ENCODE measurements at places on chromosomes 2 and 18.
A peak's percentile ranks its signal among the peaks of the same experiment; 100 is the strongest.

DNA sequence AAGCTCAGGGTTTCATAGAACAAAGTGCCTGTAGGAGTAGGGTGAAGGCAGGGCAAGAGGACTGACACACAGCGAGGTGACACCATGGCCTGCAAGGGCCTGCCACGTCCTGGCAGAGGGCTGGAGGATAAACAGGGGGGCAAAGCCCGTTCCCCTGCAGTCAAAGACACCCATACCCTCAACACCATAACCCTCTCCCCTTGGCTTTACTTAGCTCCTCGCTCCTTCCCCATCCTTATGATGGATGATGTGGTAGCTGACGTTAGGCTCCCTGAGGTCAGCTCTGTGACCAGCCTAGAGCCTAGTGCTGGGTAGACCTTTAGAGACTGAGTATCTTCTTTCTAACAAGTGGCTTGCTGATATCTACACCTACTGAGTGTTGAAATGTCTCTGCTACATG is 683.3 kb upstream of the HS6ST1 start:
- no peak for DNase-seq

- DNase-seq: no peak
Observed at GRCh38 chr2:218821605-218822211, 9.9 kb downstream of the PRKAG3 start.

- peak; percentile 9 for DNase-seq
Observed at GRCh38 chr2:188050726-188051125, 240.9 kb upstream of the GULP1 start.

DNA sequence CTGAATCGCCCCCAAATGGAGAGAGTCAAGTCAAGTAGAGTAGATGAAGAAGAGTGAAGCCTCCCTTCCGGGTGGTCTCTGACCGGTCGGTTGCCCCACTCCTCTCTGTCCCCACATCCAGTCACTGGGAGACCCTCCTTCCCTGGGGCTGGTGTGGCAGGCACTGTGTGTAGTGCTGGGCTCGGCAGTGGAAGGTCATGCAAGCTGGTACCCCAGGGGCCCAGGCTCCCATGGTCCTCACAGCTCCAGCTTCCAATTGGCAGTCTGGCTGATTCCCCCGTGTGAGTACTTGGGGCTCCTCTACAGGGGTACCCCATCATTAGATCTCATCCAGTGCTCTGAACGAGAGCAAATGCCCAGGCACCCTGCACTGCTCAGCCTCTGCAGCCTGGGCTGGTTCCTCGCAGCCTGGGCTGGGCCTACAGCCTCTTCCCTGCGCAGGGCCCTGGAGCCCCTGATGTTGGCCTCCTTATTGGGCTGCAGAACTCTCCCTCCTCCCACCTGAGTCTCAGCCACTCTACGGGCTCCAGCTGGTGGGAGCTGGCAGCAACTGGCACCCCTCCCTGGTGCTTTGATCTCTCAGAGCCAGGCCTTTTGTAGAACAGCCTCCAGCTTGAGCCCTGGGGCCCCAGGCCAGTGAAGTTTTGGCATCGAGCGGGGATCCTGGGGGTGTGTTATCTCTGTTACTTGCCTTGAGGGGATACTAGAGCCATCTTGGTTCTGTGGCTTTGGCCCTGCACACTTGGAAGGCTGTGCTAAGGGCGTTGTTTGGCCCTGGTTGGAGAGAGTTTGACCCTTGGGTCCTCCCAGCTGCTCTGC is 187.8 kb upstream of the HDAC4 start:
- no peak for DNase-seq

DNA sequence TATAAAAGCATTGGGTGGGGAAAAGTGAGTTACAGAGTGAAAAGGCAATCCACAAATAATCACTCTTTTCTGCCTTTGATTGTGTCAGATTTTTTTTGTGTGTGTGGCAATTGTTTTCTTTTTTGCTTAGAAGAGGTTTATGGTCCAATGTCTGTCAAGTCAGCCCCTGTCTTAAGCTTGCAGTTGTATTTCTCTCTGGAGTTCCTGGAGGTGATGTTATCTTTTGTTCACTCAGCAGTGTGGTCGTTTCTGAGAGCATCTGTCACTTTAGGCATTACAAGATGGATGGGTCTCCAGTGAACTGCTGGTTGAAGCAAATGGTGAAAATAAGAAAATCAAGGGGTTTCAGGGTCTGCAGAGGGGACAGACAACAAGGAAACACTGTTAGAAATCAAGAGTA is 121.3 kb downstream of the GREB1L start:
- no peak for DNase-seq

GRCh38 chr2:71589763-71590162 is 136.4 kb downstream of the DYSF start:
- DNase-seq: no peak

DNA sequence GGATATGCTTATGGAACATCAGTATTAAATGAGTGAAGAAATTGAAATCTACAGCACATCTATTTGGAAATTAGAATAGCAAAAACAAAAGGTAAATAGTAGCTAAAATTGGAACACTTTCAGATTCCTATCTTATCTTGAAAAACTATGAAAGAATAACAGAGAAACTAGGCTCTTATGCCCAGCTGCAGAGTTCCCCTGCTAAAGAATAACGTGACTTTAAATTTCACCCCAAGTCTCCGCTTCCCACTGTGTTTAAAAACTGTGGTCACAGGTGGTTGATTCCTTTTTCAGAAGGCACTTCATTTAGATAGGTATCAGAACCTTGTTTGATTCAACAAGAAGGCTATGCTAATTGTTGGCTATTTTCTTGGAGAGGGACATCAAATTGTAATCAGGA is 30.1 kb downstream of the ARHGAP28 start:
- no peak for DNase-seq

DNA sequence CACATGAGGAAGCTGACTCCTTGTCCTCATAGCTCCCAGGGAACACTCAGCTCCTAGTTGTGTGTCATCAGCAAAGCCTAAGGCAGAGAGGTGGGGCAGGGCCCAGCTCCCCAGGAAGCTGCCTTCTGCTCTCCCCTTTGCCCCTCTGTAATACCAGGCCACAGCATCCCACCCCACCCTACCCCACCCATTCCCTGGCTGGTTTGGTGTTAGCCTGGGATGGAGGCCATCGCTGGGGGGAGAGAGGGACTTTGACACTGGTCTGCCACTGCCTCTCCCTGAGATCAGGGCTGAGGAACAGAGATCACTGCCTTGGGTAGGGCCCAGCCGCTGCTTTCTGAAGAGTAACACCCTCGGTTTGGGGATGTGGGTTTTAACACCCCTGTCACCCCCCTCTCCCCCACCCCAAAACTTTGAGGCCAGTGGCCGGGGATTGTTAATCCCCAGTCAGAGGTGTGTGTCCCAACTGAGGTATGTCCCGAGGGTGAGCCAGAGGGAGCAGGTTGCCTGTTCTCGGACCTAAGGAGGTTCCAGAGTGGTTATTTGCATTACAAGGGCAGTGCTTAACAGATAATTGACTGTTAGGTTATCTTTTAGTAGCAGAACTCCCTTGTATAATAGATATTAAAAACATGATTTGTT is 41.4 kb downstream of the TET3 start:
- DNase-seq: no peak

- DNase-seq: no peak
Observed at GRCh38 chr2:105390454-105390853, 8.4 kb downstream of the FHL2 start.

GRCh38 chr18:22912835-22913234 is 20.3 kb upstream of the RBBP8 start:
- DNase-seq: no peak

DNA sequence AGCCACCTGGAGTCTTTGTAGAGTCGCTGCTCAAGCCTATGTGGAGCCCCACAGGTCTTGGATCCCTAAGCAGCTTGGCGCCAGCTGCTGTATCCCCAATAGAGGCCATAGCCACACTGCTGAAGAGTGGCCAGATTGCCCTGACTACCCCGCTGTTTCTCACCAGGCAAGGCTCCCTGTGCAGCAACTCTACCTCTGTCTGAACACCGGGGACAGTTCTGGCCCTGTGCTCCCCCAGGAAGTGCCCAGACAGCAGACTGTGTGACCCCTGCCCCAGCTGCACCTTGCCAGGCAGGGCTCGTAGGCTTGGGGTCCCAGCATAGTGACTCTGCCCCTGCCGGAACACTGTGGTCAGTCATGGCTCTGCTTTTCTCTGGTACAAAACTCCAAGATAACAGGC is 53.5 kb upstream of the GALNT13 start:
- no peak for DNase-seq

DNA sequence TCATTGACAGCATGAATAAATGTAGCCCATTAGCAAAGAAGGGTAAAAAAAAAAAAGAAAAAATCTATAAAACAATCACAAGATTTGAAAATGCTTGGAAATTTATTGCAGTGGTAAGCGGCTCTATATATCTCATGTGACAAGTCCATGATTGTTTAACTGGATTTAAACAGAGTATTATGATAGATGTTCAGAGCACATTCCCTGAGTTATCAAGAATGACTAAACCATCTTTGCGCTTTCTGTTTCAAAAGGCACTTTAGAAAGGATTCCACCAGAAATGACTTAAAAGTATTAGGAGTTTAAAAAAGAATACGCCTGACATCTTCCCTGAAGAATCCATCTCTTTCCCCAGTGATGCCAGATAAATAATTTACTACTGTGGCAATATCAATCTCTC is 409.5 kb upstream of the UBE2E3 start:
- DNase-seq: no peak

- DNase-seq: no peak
Observed at GRCh38 chr2:134124047-134124753, 129.7 kb upstream of the MGAT5 start.

DNA sequence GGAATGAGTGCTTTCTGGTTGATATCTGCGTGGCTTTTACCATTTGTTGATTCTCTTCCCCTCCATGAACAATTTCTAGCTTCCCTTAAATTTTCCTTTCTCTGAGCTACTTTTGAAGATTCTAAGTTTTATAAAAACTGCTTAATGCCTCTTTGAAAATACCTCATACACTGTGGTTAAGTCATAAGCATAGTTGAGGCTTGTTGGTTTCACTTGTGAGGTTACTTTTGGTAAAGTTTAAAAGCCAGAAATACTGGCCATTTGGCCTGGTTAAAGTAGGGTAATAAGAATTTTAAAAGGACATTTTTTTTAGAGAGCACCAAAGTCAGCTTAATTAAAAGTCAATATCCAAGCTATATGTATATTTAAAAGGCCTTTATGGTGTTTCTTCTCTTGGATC is 21.3 kb upstream of the CAPN13 start:
- DNase-seq: no peak

GRCh38 chr2:102321941-102322719 is 10.8 kb downstream of the IL1RL1 start:
- DNase-seq: peak; percentile 74

GRCh38 chr2:9002637-9003365 is 683 bp downstream of the MBOAT2 start:
- DNase-seq: no peak

- no peak for DNase-seq
Observed at GRCh38 chr18:9066817-9067306, 35.6 kb upstream of the NDUFV2 start.

- DNase-seq: peak; percentile 63
Observed at GRCh38 chr2:164538240-164538866, 82.9 kb downstream of the GRB14 start.

- no peak for DNase-seq
Observed at GRCh38 chr2:25650256-25650655, 23.1 kb downstream of the DTNB start.

DNA sequence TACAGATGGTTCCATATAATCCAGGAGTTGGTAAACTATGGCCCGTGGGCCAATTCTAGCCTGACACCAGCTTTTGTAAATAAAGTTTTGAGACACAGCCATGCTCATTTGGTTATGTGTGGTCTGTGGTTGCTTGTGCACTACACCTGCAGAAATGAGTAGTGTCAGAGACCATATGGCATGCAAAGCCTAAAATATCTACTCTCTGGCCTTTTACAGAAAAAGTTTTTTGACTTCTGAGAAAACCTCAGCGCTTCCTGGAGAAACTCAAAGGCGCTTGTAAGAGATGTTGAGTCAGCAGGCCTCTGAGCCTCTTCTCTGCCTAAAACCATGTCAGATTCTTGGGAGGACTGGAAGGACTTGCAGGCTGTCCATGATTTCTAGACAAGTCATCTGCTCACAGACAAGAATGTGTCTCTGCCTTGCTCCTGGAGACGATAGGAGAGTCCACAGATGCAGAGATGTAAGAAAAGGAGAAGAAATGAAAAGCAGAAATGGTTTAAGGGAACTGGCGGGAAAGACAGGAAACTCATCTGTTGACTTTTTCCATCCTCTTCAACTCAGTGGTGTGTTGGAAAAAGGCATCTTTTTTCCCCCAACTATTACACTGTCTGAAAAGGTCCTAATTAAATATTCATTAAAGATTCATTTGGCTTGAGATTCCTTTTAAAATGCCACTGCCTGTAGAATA is 5.2 kb downstream of the TTC39C start:
- no peak for DNase-seq

GRCh38 chr2:180367815-180368214 is 360.7 kb upstream of the CWC22 start:
- no peak for DNase-seq

DNA sequence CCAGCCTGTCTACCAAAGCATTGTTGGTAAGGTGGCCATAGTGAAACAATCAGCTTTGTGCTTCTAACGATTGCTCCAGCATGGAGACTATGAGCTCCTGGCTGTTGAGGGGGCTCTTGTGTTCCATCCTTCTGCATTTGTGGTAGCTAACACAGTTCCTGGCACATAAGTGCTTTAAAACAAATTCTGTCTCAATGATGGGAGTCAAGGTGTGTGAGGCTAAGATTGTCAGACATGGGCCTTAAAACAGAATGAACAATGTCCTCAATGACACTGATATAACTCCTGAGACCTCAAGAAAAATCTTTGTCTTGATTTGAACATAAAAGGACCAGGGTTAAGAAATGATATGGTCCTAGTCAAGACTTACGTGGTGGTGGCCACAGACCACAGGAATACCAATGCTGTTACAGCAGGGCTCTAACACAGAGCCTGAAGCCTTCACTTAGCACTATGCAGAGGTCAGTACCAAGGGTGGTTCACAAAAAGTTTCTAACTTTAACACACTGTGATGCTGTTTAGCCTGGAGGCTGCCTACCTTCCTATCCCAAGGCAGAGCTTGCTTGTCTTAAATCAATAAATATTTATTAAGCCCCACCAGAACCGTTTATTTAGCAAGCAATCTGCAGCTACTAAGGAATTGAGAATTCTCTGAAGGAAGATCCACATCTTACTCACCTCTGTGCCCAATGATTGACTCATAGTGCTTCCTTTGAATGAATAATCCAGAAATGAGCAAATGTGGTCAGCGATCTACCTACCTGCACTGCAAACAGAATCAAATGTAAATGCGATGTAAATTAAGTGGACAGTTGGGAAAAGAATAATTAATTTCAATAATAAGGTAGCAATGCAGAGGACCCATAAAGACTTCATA is 35.1 kb downstream of the EVA1A start:
- no peak for DNase-seq

Data from cardiac muscle cell (in vitro differentiated cells and primary cell).